Putamen (tissue), 1 donor: ENCODE measurements at places on chromosomes 16 and 17.

DNA sequence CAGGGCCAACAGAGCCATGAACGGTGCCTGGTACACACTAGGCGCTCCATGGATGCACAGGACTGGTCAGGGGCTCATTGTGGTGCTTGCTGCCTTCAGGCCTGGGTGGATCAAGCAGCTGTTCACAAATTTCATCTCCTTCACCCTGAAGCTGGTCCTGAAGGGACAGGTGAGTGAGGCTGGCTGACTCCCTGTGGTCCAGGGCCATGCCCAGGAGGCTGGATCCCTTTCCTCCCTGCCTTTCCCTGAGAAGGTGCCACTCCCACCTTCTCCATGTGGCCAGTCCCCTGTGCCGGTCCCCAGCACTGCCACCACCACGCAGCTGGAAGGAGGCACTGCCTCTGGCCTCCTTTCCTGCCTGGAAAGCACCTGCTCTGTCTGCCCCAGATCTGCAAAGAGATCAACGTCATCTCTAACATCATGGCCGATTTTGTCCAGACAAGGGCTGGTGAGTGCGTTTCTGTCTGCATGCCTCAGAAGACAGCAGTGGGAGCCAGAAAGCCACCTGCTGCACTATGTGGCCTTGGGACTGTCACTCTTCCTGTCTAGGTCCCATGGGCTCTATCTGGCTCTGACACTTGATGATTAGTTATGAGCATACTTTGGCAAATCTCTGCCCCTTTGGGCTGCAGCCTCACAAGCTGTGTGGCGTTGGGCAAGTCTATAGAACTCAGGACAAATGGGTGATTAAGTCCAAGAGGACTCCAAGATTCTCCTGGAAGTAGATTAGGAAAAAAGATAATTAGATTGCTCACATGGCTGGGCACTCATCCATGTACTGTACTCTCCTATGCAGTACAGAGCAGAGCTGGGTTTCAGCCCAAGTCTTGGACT lies 9.4 kb downstream of the CETP start:
- no peak for DNase-seq

- no peak for DNase-seq
Measured at GRCh38 chr17:67137860-67138259, 93.5 kb downstream of the CACNG1 start.

DNA sequence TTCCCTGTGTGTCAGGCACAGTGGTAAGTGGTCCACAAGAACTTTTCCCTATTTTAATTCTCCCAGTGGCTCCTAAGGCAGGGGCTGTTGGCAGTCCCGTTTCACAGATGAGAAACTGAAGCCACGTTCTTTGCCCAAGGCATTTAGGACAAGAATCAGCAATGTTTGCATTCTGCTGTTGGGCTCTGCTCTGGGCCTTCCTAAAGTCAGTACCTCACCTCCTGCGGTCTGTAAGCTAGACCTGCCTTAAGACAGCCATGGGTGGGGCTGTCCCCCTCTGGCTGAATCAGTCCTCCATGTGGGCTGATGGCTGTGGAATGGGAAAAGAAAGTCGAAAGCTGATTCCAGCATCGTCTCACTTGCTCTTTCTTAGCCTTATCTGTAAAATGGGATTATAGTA lies 304.8 kb downstream of the MAF start:
- DNase-seq: no peak

DNA sequence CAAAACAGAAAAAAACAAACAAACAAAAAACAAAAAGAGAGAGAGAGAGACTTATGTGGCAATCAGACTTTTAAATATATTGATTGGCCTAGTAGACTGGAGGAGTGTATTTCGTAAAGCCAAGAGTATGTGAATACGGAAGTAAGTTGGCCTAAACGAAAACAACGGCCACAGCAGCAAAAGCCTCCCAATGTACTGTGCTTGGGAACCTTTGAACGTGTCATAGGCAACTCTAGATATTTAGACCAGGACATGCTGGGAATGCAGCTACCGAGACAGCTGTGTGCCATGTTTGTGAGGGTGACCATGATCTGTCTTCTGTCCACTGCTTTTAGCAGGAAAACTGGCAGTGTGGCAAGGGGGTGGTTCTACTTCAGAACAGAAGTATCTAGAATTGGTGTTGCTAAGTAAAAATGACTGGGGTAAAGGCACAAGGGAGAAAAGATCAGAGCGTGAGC lies 7.4 kb downstream of the MAF start:
- DNase-seq: no peak

- DNase-seq: no peak
Measured at GRCh38 chr16:81994485-81994884, 16.8 kb downstream of the SDR42E1 start.

DNA sequence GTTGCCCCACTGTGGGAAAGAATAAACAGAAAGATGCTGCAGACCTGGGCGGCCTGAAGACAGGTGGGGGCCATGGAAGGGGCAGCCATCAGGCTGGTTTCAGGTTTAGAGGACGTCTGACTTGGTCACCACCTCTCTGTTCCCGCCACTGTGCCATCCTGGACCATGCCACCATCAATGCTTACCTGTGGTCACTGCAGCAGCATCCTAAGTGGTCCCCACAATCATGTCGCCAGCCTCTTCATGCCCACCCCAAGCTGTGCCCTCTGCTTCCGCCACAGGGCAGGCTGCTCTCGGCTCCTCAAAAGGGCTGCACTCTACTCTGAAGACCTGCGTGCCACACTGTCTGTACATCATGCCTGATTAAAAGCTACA lies 10.4 kb downstream of the SMIM5 start:
- DNase-seq: no peak

DNA sequence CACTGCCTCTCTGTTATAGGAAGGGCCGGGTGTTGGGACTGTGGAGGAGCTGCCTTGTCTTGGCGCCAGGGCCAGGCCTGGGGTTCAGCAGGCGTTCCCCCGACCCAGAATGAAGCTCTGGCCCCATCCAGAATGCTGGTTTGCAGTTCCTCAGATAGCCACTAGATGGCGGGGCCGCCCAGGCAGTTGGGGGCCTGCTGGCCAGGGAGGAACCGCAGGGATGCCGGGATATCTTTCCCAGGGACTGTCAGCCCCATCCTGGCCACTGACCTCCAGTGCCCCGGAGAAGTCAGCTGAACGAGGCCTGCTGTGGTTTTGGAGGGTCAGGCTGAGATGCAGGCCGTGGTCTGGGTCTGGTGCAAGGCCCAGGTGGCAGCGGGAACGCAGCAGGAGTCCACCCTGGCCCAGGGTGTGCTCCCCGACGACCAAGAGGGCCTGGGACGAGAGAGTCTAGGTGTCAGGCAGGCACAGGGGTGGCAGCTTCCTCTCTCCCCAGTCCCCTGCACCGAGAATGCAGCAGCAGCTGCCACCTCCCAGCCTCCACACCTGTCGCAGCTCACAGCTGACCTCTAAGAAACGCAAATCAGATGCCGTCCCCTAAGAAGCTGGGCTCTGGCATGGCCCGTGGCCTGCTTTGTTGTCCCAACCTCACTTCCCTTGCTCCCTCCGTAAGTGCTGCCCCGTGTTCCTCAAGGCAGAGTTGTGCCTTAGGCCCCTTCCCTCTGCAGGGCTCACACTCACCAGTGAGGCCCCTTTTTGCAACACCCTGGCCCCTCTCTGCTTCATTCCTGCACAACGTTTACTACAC lies 51.2 kb downstream of the RMI2 start:
- DNase-seq: peak; percentile 54

DNA sequence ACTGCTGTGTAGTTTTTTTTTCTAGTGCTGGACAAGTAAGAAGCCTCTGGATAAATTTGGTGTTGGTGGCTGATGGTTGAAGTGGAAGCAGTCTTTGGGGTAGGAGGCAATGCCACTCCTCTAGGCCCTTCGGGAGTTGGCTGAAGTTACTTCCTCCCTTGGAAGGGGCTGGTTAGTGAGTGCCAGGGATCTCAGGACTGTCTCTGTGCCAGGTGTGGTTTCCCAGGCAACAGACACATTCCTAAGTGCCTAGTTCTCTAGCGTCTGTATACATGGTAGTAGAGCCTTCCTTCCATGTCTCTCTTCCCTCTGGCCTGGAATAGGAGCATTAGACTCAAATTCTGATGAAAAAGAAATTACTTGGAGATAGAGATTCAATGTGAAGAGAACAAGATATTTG lies 15.3 kb downstream of the TMEM98 start:
- DNase-seq: no peak

DNA sequence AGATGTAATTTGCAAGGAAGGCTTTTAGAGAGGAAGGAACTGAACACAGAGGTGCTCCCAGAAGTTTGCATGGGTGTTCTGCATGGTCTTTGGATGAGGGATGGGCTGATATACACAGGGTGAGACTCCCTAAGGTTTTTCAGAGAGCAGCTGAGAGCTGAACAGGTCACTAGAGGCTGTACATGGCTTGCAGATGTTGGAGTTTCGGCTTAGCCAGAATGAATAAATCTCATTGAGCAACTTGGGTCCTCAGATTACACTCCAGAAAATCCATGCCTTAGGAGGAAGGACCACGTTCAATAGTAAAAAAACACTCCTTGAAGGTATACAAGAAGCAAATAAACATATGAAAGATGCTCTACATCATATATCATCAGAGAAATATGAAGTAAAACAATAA lies 7.5 kb upstream of the ITGB3 start:
- no peak for DNase-seq

GRCh38 chr17:34822007-34822739 lies 139.1 kb downstream of the CCT6B start:
- no peak for DNase-seq
